ENCODE measurements at places on chromosomes 3 and 15.
A peak's percentile ranks its signal among the peaks of the same experiment; 100 is the strongest.

DNA sequence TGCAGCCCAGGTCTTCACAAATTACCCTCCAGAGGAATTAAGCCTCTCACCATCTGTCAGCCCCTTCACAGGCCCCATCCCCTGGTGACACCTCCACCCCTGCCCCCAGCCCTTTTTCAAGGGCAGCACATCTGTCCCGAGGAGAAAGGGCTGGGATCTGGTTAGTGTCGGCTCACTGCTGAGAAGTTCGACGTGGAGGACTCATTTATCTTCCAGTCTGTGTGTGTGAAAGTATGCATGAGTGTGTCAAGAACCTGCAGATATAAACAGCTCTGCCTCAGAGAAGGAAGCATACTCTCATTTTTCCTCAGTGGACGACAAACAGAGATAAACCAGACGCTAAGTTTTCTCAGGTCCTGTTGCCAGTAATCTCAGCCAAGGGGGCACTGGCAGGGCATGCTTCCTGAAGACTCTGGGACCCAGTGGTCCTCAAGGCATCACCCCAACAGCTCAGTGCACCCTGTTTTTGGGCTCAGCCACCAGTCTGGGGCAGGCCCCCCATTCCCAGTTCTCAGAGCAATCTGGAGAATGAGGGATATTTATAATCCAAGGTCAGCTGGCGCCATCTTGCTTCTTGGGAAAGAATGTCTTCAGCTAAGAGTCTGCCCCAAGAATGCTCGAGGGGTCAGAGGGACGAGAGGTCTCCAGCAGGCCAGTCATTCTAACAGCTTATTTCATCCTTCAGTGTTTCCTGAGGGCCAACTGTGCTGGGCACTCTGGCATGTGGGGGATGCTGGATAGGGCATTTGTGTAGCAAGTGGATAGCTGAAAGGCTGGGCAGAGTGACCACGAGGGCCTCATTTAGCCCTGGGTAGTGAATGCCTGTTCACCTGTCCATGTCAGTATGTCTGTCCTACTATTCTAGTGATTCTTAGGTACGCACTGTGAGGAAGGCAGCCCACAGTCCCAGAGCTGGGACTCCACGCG is 73.6 kb downstream of the ADCY5 start:
- no peak for DNase-seq

GRCh38 chr3:120680193-120680894 is 1.7 kb downstream of the HGD start:
- DNase-seq = no peak

GRCh38 chr3:22887664-22888291 is 315.3 kb upstream of the UBE2E2 start:
- DNase-seq = no peak

DNA sequence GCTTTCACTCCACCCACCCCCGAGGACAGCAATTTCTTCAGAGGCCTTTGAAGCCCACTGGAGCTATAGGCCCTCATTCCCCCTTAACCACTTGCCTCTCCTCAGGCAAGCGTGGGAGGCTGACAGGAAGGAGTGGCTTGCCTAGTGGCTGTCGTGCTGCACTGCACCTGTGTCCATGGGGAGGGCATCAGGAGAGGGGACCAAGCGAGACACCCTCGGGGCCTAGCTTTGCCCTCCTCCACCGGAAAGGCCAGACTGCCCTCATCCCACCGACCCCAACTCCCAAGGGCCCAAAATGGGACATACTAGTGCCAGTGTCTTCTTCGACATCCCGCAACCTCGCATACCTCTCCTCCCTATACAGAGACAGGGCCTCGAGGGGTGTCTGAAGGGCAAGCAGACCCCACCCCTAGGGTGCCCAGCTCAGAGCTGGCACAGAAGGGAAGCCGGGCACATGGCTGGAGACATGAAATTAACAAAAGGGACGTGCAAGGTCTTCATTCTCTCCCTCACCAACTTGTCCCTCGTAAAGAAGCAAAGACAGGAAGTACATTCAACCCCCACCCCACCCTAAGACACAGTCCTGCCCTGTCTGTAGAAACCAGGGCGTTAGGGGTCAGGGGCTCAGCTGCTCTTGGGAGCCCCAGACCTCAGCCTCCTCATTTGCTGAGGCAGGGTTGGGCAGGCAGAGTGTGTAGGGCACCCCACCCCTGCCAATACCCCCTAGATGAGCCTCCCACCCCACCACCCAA is 24.3 kb downstream of the VIPR1 start:
- no peak for DNase-seq

DNA sequence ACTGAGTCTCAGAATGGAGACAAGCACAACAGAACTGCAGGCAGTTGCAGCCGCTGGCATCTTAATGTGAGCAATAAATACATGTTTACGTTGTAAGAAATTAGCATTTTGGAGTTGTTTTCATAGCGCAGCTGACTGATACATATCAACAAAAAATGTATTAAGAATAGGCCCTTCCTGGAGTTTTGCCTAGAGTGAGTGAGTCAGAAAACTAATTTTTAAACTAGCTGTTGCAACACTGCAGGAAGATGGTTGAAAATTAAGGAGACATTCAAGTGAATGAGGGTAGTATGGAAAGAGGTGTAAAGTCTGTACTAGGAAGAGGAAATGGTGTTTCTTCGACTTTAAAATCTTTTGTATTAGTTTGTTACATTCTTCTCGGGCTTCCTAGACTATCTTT is 39.6 kb upstream of the TIMP4 start:
- DNase-seq = no peak

DNA sequence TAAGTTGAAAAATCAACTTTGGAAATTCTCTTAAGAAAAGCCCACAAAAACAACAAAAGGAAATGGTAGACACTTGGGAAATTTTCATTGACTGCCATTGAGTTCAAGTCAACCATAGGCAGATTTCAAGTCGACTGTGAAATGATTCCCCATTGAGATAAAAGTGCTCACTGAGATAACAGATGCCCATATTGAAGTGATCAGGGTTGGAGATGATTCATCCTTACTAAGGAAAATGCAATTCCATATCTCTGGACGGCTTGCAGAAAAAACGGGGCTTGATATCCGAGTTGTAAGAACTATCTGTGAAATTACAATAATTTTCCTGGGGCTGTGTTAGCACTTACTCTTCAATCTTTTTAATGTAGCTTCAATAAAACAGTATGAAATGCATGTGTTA is 373.1 kb upstream of the THRB start:
- no peak for DNase-seq

DNA sequence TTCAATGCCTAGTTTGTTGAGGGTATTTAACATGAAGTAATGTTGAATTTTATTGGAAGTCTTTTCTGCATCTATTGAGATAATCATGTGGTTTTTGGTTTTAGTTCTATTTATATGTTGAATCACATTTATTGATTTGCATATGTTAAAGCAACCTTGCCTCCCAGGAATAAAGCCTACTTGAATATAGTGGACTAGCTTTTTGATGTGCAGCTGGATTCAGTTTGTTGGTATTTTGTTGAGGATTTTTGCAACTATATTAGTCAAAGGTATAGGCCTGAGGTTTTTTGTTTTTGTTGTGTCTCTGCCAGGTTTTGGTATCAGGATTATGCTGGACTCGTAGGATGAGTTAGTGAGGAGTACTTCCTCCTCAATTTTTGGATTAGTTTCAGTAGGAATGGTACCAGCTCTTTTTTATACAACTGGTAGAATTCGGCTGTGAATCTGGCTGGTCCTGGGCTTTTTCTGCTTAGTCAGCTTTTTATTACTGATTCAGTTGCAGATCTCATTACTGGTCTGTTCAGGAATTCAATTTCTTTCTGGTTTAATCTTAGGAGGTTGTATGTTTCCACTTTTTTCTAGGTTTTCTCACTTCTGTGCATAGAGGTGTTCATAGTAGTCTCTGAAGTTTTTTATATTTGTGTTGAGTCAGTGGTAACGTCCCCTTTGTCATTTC is 209.8 kb upstream of the RBMS3 start:
- DNase-seq = no peak

- DNase-seq = no peak
These were observed 82.9 kb downstream of the ST6GAL1 start for GRCh38 chr3:187013159-187013716.

- DNase-seq = no peak
These were observed 9.0 kb downstream of the SSUH2 start for GRCh38 chr3:8635631-8636030.

DNA sequence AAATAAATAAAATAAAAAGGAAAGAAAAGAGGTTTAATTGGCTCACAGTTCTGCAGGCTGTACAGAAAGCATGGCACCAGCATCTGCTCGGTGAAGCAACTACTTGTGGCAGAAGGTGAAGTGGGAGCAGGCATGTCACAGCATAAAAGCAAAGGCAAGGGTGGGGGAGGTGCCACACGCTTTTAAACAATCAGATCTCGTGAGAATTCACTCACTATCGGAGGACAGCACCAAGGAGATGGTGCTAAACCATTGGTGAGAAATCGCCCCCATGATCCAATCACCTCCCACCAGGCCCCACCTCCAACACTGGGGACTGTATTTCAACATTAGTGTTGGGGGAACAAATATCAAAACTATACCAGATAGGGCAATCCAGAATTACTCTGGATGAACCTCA is 15.3 kb downstream of the SCG3 start:
- DNase-seq = no peak

DNA sequence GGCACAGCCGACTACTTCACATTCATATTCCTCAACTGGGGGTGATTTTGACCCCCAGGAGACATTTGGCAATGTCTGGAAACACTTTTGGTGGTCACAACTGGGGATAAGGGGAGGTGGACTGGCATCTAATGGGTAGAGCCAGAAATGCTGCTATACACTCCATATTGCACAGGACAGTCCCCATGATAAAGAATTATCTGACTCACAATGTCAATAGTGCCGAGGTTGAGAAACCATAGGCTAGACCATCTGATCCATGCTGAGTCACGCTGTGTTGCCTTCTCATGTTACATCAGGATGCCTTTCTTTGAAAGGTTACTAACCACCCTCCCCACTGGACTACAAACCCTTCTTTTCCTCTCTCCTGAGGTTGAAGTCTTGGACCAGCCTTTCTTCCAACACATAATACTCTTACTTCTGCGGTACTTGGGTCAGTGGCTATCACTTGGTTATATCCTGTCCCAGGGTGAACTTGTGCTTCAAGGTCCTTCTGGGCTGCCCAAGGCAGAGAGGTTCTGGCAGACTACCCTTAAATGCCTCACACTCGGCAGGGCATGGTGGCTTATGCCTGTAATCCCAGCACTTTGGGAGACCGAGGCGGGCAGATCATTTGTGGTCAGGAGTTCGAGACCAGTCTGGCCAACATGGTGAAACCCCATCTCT is 68.8 kb downstream of the CTNNB1 start:
- DNase-seq = no peak

GRCh38 chr3:45534632-45535031 is 59.9 kb upstream of the LIMD1 start:
- no peak for DNase-seq

- DNase-seq = no peak
These were observed 55.5 kb downstream of the MCF2L2 start for GRCh38 chr3:183372911-183373310.

- no peak for DNase-seq
These were observed 93.2 kb downstream of the GHSR start for GRCh38 chr3:172354931-172355499.

- DNase-seq = no peak
These were observed 191.5 kb upstream of the DPH6 start for GRCh38 chr15:35737441-35737840.

DNA sequence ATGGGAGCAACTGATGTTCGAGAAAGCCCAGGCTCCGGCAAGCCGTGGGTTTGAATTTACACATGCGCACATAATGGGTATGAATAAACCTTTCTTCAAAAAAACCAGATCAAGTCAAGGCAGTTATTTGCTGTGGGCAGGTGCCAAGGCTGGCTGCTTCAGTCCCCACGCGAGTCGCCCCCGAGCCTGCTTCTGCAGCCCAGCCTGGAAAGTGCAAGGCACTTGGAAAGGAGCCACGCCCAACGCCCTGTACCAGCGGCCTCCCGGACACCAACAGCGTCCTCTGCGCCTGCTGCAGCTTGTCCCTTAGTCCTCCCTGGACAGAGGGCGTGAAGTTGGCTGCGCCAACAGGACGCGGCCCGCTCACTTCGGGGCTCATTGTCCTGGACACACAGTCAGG is 68.9 kb downstream of the KLF15 start:
- DNase-seq = no peak

- DNase-seq = peak; percentile 75
These were observed at the start of gene IGF1R for GRCh38 chr15:98647774-98648653. Gene IGF1R (plus strand): TSS chr15:98648539. CDS start chr15:98649582, 1,043 bp downstream.

DNA sequence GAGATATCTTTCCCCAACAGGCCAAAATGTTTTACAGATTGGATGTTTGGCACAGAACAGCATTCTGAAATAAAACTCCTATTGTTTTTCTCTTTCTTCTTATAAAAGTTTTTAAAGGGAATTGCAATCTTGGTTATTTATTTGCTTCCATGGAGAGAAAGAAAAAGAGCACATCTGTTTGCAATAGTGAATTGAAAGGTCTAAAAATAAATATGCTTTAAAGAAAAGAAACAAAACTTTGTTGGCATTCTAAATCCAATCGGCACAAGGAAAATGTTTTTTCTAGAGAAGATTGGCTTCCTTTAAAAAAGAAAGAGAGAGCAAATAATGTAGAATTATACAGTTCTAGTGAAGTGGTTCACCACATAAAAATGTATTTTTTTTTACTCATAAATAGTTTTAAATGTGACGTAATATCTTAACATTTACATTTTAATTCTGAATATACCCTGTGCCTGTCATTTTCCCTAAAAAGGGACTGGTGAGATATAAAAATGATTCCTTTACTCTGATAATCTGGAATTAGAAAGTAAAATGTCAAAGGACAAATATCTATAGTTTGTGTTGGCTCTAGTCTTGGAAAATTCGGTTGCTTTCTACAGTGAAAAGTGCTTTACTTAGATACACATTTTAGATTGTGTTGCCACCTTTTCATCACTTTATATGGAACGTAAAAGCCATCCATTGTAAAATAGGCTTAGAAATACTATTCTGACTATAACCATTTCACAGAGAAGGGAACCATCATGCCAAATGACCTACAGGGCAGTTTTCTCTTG is 257.4 kb upstream of the CBLB start:
- no peak for DNase-seq

- no peak for DNase-seq
These were observed 406.1 kb downstream of the PLCL2 start for GRCh38 chr3:17290894-17291293.

DNA sequence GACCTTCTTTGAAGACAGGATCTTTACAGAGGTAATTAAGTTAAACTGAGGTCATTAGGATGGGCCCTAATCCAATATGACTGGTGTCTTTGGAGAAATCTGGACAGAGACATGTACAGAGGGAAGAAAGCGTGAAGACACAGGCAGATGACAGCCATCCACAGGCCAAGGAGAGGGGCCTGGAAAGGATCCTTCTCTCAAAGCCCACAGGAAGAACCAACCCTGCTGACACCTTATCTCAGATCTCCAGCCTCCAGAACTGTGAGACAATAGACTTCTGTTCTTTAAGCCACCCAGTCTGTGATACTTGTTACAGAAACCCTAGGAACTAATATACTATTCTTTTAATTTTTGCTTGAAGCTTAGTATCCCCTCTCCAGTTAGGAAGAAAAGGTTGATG is 74.2 kb downstream of the WDR76 start:
- DNase-seq = no peak

GRCh38 chr3:192155194-192155593 is 572.1 kb downstream of the FGF12 start:
- no peak for DNase-seq

GRCh38 chr15:37291920-37292319 is 191.6 kb upstream of the MEIS2 start:
- no peak for DNase-seq
